ENCODE measurements at places on chromosomes 7 and 10. TPM values are rescaled to one million over a fixed set of nuclear protein-coding genes. Genes with fewer than 3 reads are reported as not detected.

- no peak overlapping the region for H3K4me3 ChIP-seq
- H3K36me3 ChIP-seq: peaks cover 1% of the 10 kb centered on the region
- H3K27ac ChIP-seq: no peak overlapping the region
- no peaks in the 10 kb centered on the region for H3K4me1 ChIP-seq
- DNase-seq: no peak
Observed at GRCh38 chr7:63043657-63044543, 954.7 kb upstream of the ZNF722 start.

The PRR15 gene
- not detected for total RNA-seq

DNA sequence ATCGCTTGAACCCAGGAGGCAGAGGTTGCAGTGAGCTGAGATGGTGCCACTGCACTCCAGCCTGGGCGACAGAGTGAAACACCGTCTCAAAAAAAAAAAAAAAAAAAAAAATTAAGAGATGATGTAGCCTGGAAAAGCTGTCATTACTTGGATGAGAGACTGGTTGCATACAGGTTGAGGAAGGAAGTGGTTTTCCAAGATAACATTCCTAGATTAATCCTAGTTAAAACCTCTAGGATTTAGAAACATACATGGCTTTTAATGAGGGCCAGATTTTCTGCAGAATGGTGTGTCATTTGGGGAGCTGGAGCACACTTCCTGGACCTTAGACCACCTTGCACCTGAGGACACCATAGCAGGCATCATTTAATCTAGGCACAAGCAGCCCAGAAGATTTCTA, 17.8 kb downstream of the VWA2 start:
- no peak for DNase-seq
- peaks cover 6% of the 10 kb centered on the region for H3K4me1 ChIP-seq
- no peaks in the 10 kb centered on the region for H3K27me3 ChIP-seq
- no peak overlapping the region for H3K27ac ChIP-seq

- H3K27me3 ChIP-seq: peaks cover 2% of the 10 kb centered on the region
- DNase-seq: no peak
- H3K27ac ChIP-seq: no peak overlapping the region
- no peaks in the 10 kb centered on the region for H3K36me3 ChIP-seq
Observed at GRCh38 chr10:121070275-121071070, 219.3 kb downstream of the WDR11 start.

DNA sequence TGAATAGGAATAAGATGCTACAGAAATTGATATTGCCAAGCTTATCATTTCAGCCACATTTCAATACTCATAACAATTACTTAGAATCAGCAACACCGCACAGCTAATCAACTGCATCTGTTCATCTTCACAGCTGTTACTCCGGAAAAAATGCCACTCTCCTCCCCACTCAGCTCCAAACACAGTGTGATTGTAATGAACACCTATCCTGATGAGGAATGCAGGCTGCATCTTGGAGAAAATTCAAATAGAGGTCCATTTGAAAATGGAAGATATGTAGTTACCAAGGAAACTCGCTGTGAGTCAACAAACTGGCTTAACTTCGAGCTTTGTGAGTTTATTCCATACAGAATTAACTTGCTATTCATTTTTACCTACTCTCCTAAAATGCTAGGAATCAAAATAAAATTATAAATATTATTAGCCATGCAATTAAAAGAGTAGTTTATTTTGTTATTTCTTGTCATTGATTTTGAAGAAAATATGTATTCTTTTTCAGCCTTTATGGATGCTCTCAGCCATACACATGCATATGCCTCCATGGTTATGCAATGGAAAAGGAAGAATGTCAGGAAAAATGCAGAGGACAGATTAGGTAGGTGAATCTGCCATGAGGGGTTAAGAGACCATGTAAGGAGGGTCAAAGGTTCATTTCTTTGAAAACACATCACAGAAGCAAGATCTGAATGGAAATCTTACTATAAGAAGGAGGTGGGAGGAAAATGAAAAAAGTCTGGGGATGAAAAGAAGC, 267.2 kb downstream of the POM121L12 start:
- H3K36me3 ChIP-seq: no peaks in the 10 kb centered on the region
- H3K27me3 ChIP-seq: no peaks in the 10 kb centered on the region
- H3K4me3 ChIP-seq: no peak overlapping the region
- no peak for DNase-seq

Data from activated naive CD4-positive, alpha-beta T cell treated with anti-CD3 and anti-CD28 coated beads for 36 hours (primary cell).